ENCODE measurements at places on chromosomes 5 and 9.

DNA sequence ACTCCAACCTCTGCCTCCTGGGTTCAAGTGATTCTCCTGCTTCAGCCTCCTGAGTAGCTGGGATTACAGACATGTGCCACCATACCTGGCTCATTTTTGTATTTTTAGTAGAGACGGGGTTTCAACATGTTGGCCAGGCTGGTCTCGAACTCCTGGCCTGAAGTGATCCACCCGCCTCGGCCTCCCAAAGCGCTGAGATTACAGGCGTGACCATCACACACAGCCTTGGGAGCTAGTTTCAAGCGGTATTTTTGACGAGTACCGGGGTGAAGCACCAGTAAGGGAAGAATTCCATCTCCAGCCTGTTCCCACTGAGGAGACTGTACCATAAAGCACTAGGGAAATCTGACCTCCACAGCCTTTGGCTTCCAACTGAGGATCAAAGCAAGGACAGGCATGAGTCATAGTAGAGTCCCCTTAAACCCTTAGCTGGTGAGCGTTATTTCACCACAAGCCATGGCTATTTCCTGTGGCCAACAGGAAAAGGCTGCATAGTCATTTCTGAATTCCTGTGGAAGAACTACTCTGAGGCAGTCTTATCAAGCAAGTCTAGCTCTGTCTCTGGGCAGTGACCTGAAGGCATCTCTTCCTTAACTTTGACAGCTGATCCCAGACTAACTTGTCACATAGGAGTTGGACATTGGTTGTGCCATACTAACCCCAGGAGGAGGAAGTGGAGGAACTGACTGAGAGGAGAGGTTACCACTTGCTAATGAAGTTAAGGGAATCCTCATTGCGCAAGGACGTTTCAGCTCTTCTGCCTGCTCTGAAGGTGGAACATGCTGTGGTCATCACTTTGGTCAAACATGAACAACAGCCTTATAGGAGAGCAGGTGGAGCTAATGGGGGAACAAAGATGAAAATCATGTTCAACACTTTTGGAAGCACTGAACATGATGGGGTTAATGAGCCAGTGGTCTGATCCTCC lies 85.8 kb upstream of the DMRT1 start:
- DNase-seq = no peak

DNA sequence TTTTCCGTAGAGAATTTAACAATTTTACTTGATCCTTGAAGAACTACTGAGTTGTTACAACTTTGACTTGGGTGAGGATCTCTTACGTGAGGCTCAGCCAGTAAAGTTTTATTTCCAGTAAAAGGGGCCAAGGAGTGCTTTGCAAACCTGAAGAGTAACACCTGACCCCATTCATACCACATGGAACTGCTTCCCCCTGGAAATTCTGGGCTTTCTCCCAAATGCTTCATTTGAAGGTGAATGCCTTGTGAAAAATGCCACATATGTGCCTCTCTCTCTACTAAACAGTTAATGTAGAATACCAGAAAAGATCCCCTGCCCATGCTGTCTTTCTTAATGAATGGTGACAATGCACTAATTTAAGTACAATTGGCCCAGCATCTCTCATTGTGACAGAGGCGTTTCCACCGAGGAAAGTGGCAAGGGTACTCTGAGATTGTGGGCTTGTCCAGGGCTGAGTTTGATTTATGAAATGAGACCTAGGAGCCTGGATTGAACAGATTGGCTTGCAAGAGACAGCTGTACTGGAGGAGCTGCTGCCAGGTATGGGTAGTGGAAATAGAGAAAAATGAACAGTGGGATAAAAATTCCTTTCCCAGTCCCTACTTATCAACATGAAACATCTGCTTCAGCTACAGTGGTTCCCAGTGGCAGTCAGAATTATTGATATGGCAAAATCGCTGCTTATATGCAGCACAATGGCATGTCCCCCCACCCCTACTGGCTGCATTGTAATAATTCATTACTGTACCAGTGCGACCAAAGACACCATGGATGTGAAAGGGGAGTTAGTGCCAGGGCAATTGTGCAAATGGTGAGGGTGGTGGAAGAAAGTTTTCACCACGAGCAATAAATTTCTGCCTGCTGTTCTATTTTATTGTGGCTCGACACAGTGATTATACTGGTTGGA lies 843.7 kb upstream of the WWC1 start:
- no peak for DNase-seq

GRCh38 chr5:37272511-37272910 lies 23.3 kb upstream of the CPLANE1 start:
- DNase-seq = no peak

GRCh38 chr5:136516637-136517036 lies 151.3 kb upstream of the TRPC7 start:
- no peak for DNase-seq

DNA sequence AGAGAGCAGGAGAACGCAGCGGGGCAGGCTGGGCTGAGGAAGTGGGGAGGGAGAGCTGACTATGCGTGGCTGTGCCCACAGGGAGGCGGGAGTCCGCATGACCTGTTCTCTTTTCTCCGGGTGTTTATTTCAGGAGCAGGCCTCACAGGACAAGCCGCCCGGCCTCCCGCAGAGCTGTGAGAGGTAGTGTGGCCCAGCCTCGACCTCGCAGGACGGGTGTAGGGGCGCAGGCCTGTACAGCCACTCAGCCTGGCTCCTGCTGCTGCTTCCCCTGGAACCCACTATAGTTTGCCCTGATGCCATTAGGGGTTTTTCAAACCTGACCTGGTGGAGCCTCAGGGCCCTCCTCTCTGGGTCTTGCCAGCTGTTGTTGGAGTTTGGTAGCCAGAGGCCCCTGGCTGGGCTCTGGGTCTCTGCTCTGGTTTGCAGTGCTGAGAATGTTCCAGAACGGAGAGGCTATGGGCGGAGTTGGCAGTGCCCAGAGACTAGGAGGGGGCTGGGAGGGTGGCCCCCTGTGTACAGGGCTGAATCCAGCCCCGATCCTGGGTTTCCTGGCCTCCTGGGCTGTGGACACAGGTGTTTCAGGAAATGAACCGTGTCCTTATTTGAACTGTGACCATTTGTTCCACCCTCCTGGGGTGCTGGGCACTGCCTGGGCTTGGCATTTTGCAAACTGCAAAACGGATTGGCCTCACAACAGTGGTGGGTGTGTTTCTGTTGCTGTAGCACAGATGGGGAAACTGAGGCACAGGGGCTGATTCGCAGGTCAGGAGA lies 78.8 kb downstream of the WNK2 start:
- no peak for DNase-seq

DNA sequence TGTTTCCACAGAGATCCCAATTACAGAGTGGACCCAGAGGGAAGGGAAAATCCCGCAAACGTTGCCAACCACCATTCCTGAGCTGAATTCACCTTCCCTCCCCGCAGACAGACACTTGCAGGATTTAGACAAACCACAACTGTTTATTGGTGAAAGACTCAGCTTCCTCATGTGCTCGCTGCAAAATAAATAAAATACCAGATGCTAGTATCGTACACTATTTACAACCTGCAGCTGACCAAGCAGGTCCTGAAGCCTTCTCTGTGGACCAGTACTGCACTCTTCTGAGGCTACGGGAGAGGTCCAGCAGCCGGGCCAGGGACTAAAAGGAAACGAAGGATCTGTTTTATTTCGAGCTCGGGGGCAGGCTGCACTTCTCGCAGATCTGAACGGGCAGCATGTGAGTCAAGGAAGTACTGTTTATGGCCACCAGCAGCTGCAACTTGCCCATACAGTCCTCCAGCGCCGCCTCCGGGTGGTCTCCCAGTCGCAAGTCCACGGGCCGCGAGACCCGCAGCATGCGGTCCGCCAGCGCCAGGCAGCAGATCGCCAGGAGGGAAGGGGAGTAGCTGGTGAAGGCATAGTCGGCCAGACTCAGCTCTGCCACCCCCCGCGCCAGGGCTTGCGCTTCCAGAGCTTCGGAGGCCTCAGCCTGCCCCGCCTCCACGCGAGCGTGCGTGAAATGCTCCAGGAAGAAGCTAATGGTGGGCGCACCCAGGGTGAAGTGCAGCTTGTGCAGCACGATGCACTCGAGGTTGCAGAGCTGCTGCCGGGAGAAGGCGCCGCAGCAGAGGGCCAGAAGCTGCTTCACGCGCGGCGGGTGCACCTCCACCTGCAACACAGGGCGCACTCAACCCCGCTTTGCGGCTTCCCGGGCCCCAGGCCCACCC lies 2.1 kb downstream of the CCNO start:
- DNase-seq = no peak

GRCh38 chr9:135272608-135273007 lies 185.1 kb downstream of the OLFM1 start:
- no peak for DNase-seq

All from putamen (tissue), 1 donor.